Activated effector memory CD4-positive, alpha-beta T cell treated with anti-CD3 and anti-CD28 coated beads, Interleukin-2, amount 50 U/mL, for 16 hours (primary cell): ENCODE measurements at places on chromosomes 12 and 14.

DNA sequence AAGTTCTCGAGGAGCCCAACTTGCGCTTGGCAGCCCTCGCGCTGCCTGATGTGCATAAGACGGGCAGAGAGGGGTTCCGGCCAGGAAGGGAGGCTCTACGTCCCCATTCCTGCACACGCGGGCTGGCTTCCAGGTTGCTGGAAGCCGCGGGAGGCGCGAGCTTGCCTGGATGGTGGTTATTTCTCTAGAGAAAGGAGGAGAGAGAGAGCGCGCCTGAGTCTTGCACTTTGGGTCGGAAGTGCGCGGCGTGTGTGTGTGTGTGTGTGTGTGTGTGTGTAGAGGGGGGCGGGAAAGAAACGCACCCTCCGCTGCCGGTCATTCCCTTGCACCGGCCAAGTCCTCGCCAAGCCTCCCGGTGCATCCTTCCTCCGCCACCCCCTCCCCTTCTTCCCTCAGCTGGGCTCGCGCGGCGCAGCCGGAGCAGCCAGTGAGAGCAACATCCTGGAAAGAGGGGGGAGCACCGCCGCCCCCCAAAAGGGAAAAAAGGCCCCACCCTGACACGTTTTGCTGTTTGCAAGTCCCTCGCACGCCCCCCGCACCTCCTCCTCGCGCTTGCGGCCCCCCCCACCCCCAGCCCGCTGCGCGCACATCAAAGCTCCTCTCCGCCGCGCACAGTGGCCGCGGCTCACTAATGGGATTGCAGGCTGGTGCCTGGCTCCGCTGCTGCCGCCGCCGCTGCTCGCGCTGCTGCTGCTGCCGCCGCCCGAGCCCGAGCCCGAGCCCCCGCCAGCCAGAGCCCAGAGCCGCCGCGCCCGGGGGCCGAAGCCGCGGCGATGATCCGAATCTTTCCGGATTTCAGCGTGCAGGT is 4.4 kb upstream of the NPAS3 start:
- no peak for DNase-seq

DNA sequence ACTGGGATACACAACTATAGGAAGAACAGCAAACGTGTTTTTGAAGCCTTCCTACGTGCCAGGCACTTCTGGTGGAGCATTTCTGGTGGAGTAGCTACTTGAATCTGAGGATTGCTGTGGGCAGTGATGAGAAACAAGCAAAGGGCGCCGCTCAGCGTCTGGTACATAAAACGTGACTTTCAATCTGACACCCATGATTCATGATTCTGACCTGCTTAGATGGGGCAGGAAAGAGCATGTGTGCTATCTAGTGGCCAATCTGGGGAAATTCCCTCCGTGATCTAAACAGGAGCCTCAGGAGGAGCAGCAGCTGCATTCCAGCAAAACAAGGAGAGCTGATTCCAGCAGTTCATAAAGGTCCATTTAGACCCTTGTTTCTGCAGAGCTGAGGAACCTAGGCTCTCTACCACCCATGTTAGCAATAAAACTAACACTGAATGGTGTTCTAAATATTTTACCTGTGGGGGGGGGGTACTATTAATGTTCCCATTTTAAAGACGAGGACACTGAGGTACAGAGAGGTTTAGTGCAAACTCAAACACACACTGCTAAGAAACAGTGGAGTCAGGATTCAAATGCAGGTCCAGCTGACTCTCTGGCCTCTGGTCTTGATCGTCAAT is 37.8 kb downstream of the PAH start:
- DNase-seq: no peak

DNA sequence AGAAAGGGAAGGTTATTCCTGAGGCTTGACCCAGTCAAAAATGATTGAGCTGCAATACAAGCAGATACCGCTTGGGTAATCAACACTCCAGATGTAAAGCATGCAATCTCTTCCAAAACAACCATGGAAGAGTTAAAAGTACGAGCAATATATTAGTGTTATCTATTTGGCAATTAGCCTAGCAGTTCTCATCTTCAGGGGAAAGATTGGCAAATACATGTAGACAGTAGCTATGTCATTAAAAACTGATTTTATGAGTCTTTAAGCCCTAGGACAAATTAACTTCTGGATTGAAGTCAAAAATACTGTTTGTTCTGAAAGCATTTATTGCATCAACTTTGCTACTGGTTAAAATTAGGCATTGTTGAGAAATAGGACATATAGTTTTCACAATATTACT is 9.3 kb upstream of the GYS2 start:
- no peak for DNase-seq

DNA sequence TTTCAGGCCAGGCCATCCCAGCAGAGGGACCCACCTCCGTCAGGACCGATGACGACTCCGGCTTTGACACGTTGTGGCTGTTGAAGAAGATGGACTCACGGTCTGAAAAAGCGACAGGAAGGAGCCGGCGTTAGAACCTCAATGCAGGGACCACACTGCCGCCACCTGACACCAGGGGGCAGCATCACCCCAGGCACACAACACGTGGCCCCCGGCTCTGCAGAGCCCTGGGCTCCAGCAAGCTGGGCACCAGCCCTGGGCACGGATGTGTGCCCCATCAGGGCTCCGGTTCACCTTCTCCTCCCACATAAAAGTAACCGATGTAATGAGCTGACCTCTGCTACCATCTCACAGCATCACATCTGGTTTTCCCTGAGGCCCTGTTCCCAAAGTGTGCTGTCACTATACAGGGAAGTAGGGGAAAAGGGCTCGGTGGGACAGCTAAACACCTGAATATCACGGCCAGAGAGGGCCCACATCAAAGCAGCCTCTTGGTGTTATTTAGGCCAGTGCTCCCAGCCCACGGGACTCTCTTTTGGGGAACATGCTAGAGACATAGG is 29.0 kb downstream of the CHGA start:
- peak; percentile 92 for DNase-seq

DNA sequence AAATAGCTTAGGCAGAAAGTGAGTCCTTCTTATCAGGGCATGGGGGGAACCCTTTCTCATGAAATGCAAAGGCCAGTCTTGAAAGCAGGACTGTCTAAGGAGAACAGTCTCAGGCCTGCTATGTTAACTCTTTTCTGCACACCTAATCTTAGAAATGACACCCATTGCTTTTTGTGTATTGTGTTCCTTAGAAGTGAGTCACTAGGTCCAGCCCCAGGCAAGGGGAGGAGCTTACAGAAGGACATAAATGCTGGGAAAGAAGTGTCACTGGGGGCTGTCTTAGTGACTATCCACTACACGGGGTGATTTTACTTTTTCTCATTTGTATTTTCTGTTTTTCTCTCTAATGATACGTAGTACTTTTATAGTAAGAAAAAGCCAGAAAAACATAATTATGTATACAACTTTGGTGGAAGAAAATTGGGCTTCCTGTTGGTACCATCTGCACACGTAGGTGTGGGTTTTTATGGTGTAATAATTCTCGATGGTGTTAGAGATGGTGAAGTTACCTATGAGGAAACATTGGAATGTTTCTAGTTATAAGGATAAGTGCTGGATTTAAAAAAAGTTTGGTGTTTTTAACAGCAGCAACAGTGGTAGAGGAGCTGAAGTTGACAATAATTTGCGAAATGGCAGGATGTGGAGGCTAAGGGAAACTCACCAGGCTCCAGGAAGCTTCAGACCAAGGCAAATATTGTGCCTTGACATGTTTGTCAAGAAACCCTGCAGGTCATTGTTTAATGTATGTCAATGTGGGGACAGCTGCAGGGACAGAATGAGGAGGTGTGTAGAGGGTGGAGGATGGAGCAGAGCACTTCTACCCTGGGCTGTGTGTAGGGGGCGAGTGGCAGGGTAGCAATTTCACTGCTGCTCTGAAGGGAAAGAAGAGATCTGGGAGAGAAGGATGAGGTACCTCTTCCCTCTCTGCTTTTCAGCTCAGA is 214.9 kb downstream of the KTN1 start:
- DNase-seq: no peak

GRCh38 chr12:53493610-53494391 is 5.5 kb downstream of the MAP3K12 start:
- no peak for DNase-seq

GRCh38 chr14:106200541-106201315 is 674.3 kb downstream of the TMEM121 start:
- DNase-seq: no peak
